Activated T-helper 17 cell treated with anti-CD3 and anti-CD28 coated beads, Interleukin-2, amount 50 U/mL, for 72 hours (primary cell): ENCODE measurements at places on chromosomes 3 and 15.

DNA sequence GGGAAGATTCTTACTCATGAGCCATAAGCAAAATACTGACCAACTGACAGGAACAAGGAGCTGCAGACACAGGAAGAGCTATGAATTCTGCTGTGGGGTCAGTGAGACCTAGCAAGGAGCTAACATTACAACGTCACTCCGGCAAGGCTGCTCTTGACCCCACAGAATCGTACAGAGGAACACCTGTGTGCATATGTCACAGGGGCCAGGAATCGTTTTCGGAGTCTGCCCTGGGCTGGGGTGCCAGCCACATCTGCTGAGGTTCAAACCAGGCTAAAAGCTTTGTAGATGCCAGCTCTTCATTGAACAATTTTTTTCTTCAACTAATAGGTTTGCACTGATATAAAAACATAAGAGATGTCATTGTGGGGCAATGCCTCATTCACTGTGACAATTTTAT lies 82.6 kb downstream of the LRRK1 start:
- no peak for ATAC-seq

DNA sequence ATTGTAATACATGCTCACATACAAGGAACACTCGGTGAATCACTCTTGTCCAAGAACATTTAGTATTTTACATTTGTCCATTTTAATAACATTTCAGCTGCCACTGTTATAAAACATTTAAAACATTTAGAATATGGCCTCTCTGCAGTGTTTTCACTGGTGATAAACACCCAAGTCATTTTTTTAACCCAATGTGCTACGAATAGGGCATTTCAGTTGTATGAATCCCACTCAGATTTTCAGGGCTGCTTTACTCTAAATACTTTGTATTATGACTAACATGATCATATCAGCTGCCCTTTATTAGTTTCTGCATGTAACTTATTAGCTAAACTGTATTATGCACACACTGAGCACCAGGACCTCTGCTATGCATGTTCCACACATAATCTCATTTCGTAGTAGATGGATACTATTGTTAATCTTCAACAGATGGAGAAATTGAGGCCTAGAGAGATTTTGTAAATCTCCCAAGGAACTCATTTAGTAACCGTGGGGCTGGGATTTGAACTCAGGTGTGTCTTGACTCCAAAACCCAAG lies 148.6 kb upstream of the CDIN1 start:
- ATAC-seq: no peak

DNA sequence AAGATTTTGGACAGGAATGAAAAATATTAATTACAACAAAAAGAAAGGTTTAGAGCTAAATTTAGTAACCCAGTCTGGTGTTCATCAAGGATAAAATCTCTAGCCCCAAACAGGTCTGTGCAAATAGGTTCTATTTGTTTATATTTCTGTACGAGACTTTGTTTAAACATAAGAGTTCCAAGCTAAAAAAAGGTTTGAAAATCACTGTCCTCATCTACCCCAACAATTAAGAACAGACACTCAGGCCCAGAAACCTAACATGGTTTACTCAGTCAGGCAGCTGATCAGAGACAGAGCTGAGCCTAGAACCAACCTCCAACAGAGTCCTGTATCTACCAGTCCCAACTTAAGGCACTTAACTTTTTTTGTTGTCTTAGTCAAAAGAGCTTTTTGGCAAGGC lies 49.3 kb downstream of the SNX4 start:
- no peak for ATAC-seq

DNA sequence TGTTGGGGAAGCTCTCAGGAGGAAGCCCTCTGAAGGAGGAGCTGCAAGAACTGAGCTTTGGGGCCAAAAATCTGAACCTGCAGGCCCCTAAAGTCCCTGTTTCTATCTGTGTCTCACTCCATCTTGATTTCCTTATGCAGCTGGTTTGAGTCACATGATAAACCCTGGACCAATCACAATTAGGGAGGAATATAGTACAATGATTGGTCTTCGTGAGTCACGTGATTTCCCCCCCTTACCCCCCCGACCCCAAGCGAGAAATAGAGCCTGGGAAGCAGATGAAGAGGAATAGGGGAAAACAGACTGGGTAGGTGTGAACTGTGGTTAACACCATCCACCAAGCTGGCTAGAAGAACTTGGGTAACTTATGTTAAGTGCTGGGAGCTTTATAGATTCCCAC lies 12.9 kb downstream of the CRABP1 start:
- ATAC-seq: peak; percentile 46

- no peak for ATAC-seq
Observed at GRCh38 chr15:66269326-66270090, 16.0 kb upstream of the MEGF11 start.
